ENCODE measurements at places on chromosomes 2 and 18.

DNA sequence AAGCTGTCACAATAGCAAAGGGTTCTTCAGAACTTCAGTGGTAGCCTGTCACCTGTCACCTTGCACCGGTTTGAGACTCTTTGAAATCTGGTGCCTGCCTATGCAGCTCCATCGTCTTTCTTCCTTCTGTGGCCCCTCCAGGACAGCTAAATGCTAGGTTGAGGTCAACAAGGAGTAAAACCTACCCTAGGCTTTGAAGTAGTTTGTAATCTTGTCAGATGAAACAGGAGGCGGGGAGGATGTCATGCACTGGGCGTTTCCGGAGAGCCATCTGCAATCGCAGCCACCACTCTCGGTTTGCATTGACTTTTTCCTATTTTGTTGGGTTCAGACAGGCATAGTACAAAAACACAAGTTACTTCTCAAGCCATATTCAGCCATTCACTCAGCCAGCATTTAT lies 116.7 kb downstream of the LPIN1 start:
- DNase-seq: no peak

GRCh38 chr18:9762526-9762925 lies 54.4 kb downstream of the RAB31 start:
- no peak for DNase-seq

DNA sequence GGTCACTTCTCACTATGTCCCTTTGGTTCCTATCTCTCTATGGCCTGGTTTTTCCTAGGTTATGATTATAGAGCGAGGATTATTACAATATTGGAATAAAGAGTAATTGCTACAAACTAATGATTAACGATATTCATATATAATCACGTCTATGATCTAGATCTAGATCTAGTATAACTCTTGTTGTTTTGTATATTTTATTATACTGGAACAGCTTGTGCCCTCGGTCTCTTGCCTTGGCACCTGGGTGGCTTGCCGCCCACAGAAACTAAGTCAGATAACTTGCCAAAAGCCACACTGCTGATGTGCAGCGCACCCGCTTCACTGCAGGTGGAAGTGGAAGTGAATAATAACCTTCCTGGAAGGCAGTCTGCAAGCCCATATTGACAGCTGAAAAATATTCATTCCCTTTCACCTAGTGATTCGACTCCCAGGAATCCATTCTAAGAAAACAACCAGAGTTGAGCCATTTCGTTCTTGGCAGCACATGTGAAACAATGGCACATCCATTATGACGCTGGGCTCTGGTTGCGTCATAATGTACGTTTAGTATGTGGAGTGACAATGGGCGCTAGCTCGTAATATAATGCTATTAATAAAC lies 725 bp upstream of the ANKRD53 start:
- peak; percentile 39 for DNase-seq

GRCh38 chr2:174595116-174595809 lies 2.3 kb downstream of the WIPF1 start:
- DNase-seq: no peak

GRCh38 chr2:8525582-8526402 lies 156.1 kb upstream of the ID2 start:
- DNase-seq: peak; percentile 90

- no peak for DNase-seq
Measured at GRCh38 chr2:210099940-210100339, 71.3 kb downstream of the KANSL1L start.

GRCh38 chr18:59865241-59865986 lies 34.4 kb upstream of the PMAIP1 start:
- no peak for DNase-seq

DNA sequence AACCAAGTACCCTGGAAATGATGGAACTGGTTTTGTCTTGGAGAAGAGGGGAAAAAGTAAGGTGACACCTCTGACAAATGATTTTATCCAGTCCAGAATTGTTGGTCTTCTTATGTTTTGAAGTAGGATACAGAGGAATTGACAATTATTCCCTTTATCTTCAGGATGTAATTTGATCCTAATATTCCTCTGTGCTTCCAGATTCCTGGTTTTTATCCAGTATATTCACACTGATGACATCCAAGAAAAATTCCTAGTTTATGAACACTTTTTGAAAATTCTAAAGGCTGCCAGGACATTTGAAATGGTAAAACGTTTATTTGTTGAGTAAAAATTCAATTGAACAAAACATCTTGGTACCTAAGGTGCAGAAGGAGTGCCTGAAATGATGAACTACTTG lies 22.2 kb upstream of the ETAA1 start:
- no peak for DNase-seq

DNA sequence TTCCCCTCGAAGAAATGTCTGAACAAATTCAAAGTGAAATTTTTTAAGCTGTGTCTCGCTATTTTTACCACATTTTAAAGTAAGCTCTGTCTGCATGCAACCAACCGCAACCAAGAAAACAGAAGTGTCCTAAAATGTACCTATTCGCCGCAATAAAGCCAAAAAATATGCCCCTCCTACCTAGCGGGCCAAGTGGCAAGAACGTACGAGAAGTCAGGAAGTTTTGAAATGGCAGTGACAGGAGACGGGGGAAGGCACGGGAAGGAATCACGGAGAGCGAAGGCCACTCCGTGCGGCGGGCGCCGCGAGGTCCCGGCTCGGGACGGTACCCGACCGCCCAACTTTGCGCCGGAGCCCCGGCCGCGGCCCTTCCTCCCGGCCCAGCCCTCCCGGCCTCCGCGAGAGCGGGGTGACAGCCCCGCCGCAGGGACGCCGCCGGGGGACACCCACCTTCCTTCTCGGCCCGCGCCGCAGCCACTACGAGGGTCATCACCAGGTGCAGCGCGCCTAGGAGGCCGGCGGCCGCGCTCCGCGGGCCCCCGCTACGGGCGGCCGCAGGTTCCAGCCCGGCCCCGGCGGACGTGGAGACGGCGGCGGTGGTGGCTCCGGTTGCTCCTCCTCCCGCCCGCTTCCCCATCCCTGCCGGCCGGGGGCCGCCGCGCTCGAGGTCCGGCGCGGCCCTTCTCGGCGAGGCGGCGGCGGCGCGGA lies 568 bp downstream of the TMEM131 start:
- peak; percentile 15 for DNase-seq

- no peak for DNase-seq
Measured at GRCh38 chr2:218001629-218002028, 1.2 kb downstream of the TNS1 start.

DNA sequence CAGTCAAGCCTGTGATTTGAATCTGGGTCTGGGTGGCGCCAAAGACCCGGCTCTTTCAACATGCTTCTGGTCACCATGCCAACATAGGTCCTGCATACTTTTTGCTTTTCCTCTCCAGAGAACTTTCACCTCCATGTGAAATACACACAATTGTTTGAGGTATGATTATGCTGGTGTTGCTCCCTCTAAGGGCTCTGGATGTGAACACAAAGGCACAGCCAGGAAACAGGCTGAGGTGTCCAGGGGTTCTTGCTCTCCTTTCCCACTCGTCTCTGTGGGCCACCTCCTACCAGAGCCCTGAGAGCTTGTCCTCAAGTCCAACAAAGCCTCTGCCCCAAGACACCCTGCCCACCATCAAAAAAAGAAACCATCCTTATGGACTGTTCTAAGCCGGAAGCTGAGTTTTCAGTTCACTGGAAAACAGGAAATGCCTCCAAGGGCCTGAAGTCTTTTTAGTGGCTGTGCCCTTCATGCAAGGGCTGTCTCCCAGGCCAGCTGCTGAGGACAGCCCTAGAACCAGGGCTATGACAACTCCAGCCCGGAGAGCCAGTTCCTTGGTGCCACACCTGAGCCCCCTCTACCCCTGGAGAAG lies 100.2 kb upstream of the EPAS1 start:
- no peak for DNase-seq

Data from NCI-H1105 (cell line).